ENCODE measurements at places on chromosomes 16 and 17. TPM values are rescaled to one million over a fixed set of nuclear protein-coding genes. Genes with fewer than 3 reads are reported as not detected.

Gene PTGES3L
- not detected for total RNA-seq

Gene TPSAB1
- 110 TPM for total RNA-seq

Gene ABCC11
- not detected for total RNA-seq

Gene OR3A3
- not detected for total RNA-seq

Gene PRDM7
- total RNA-seq: not detected

- DNase-seq: no peak
Measured at GRCh38 chr16:2816751-2817339, at the start of gene PRSS21. PRSS21 (plus strand) TSS chr16:2817237; CDS start chr16:2817269, 32 bp downstream.

DNA sequence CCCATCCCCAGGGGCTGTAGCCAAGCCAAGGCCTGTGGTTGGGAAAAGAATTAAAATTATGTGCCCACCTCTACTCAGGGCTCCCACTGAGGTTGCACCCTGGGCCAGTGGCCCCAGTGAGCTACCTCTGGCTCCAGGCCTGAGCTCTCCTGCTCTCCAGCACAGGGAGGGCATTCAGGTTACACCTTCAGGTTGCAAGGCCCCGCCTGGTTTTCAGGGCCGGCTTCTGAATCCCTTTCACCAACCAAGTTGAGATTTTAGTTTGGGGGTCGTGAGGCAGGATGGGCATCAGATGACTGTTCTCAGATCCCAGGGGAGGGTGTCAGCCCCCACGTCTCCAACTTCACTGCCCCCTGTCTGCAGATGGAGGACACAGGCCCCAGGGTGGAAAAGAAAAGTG is 8.0 kb upstream of the KATNB1 start:
- no peak for DNase-seq

- peak; percentile 72 for DNase-seq
Measured at GRCh38 chr17:19237389-19238166, 412 bp downstream of the EPN2 start.

- DNase-seq: no peak
Measured at GRCh38 chr17:49338883-49339282, 23.2 kb downstream of the ZNF652 start.

GRCh38 chr16:53507464-53508179 is 4.6 kb upstream of the AKTIP start:
- no peak for DNase-seq

DNA sequence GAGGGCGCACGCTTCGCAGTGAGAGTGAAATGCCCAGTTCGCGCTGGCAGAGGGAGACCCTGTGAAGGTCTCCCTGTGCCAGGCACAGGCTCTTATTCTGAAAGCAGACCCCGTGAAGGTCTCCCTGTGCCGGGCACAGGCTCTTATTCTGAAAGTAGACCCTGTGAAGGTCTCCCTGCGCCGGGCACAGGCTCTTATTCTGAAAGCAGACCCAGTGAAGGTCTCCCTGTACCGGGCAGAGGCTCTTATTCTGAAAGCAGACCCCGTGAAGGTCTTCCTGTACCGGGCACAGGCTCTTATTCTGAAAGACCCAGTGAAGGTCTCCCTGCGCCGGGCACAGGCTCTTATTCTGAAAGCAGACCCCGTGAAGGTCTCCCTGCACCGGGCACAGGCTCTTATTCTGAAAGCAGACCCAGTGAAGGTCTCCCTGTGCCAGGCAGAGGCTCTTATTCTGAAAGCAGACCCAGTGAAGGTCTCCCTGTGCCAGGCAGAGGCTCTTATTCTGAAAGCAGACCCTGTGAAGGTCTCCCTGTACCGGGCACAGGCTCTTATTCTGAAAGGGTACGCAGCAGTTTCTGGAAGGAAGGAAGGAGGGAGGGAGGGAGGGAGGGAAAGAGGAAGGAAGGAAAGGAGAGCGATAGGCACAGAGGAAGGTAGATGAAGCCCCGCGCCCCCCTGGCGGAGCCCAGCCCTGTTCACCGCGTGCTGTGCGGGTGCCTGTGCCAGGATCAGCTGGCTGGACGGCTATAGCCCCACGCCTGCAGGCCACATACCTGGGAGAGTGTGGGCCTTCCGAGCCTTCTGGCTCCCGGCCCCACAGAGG is 55.3 kb downstream of the WDR45B start:
- DNase-seq: peak; percentile 94

DNA sequence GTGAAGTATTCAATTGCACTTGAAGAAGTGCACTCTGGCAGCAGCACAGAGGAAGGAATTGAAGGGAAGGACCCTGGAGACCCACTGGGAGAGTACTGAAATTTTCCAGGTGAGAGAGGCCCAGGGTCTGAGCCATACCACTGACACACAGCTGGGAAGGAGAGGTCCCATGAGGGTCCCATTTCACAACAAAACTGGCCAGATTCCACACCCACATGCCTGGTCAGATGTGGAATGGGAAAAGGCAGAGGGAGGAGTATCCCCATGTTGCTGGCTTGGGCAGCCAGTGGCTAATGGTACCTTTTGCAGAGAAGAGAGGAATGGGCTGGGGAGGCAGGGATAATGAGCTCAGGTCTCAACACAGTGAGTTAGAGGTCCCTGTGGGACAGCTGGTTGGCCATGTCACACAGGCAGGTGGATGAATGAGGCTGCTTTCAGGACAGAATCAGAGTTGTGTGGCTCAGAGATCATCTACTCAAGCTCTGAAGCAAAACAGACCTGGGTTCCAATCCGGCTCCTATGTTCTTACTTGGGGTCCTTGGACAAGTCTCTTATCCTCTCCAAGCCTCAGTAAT is 26.2 kb upstream of the NGFR start:
- DNase-seq: no peak

DNA sequence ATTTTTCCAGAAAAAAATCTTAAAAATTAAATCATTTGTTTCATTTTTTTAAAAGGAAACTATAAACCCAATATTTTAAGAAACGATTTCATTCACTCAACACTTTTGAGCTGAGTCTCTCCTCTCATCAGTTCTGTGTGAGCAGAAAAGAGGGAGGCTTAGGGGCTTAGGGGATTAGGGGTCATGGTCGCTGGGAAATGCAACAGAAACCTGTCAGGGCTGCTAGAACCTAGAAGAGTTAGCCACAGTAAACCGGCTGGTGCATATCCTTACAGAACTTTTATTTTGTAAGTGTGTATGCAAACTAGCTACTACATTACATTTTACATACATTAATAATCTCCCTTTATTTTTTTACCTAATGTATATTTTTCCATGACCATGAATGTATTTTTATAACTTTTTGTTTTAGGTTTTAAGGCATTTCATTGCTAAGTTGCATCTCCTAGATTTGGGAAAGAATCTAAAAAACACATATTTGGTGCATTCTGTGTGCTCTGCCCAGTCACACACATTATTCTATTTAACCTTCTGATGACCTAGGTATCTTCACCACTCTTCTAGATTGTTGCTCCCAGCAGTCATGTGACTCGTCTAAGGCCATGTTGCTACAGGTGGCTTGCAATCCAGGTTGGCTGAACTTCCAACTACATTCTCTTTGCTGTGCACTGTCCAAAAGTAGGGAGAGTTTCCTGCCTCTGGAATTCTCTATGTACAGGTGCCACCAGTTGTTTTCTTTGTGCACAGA is 24.4 kb downstream of the TBC1D3B start:
- no peak for DNase-seq

DNA sequence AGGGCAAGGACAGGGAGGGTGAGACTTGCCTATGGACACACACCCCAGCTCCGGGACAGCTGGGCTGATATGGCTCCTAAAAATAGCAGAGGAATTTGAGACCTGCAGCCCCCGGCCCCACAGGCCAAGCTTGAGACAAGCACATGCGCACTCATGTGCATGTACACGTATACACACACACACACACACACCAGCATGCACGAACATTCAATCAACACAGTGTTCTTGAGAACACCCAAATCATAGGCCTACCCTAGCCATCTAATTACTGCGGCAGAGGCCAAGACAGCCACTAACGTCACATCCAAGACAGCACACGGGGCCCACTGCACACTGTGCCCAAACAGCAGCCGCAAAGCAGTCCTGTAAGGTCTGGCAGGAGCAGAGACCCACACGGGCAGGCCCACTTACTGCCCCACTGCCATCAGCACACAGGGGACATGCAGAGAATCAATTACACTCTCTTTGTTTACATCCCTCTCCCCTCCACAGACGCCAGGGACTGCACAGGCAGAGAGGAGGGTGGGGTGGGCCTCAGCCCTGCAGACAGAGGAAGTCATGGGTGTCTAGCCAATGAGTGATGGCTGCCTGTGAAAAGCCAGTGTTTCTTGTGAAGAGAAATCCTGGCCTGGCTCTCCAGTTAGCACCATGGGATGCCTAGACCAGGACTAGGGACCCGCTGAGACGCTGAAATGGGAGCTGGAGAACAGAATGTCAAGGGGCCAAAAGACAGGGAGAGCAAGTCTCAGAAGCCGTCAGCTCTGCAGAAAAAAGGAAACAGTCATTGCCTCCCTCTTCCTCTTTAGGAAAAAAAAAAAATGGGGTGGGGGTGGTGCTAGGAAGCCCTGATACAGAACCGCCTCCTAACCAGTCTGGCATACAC is 39.3 kb downstream of the MYO18A start:
- peak; percentile 72 for DNase-seq

GRCh38 chr16:80569440-80570105 is 28.8 kb downstream of the DYNLRB2 start:
- DNase-seq: peak; percentile 55

GRCh38 chr17:80712089-80712488 is 167.5 kb downstream of the RPTOR start:
- DNase-seq: no peak

GRCh38 chr16:56109205-56109604 is 82.1 kb upstream of the GNAO1 start:
- DNase-seq: no peak

GRCh38 chr16:72434159-72434558 is 262.2 kb upstream of the PMFBP1 start:
- DNase-seq: no peak

DNA sequence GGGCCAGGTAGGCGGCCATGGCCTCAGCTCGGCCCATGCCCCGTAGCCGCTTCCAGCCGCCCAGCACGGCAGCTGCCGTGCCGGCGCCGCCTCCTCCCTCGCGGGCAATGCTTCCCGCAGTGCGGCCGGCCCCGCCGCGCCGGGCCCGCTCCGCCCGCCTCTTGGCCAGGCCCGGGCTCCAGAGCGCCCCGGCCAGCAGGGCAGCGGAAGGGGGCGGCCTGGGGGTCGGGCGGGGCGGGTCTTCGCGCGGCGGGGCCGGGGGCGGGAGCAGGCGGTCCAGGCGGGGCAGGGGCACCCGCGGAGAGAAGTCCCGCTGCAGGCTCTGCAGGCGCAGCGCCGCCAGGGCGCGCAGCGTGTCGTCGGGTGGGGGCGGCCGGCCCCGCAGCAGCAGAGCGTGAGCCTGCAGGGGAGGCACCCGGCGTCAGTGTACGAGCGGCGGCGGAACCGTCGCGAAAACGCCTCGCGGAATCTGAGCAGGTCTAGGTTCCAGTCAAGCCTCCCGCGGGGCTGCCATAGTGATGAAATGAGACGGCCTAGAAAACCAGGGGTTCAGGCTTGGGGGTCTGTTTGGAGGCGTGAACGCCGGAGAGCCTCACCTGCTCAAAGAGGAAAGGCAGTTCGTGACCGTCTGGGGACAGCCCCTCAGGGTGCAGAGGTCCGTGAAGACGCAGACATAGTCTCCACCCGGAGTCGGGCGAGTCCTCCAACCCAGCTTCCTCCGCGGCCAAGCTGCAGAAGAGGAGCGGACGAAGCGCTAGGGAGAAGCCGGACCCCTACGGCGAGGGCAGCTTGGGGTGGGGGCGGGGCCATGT is 6.6 kb downstream of the PLEKHH3 start:
- DNase-seq: peak; percentile 41

DNA sequence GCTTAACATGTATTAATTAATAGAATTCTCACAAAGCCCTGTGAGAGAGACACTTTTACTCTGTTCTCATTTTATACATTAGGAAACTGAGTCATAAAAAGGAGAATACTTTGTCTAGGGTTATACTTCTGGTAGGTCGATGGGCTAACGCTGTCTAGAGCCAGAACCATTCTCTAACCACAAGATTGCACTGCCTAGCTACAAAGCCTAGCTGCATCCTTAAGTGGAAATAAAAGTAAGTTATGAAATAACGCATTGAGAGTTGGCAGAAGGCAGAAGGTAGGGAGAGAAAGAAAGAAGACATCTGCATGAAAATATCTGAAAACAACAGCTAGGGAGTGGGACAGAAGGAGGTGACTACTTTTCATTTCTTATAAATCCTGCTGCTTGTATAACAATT is 33.2 kb downstream of the IRX6 start:
- DNase-seq: no peak

DNA sequence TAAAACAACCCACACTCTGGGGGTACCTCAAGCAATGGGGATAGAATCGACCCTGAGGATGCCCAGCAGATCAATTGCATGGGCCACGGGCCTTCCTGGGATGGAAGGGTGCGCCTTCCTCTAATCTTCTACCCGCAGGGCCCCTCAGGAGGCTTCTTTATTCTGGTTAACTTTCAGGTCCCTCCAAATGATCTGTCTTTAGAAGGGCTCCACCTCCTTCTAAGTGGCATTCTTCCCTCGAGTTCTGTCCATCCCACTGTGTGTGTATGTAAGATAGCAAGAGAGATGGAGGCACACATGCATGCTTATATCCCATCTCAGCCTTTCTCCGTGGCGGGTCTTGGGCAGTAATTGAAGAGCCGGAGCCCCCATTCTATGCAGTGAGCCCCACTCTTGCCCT is 125.7 kb downstream of the MRM1 start:
- no peak for DNase-seq

- DNase-seq: no peak
Measured at GRCh38 chr16:88406096-88407041, 23.6 kb downstream of the ZNF469 start.

DNA sequence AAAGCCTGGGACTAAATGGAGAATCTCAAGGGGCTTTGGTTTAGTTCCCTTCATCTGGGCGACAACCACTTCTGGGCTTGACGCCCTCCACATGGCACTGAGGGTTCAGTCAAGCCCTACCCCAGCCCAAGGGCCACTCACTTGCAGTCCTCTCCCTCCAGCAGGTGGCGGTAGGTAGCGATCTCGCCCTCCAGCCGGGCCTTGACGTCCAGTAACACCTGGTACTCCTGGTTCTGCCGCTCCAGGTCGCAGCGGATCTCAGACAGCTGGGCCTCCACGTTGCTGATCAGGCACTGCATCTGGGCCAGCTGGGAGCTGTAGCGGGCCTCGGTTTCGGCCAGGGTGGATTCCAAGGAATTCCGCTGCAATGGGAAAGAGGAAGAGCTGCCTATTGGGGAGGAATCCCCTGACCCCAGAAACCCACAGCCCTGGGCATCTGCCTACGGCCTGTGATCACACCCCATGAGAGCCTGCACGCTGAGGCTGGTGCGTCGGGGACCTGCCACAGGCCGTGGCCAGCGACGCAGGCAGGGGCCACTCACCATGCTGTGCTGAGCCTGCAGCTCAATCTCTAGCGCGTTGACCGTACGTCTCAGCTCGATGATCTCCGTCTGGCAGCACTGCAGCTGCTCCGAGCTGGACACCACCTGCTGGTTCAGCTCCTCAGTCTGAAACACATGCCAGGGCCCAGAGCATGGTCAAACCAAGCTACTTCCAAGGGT is 2.7 kb downstream of the KRT36 start:
- no peak for DNase-seq

Data from stomach (tissue), 19 donors.